ENCODE measurements at places on chromosomes 12 and 14.

- DNase-seq, result peak; percentile 82
These were observed 37.7 kb upstream of the SFSWAP start for GRCh38 chr12:131672941-131673887.

GRCh38 chr12:122827258-122827657 is 8.0 kb upstream of the HIP1R start:
- DNase-seq, result no peak

DNA sequence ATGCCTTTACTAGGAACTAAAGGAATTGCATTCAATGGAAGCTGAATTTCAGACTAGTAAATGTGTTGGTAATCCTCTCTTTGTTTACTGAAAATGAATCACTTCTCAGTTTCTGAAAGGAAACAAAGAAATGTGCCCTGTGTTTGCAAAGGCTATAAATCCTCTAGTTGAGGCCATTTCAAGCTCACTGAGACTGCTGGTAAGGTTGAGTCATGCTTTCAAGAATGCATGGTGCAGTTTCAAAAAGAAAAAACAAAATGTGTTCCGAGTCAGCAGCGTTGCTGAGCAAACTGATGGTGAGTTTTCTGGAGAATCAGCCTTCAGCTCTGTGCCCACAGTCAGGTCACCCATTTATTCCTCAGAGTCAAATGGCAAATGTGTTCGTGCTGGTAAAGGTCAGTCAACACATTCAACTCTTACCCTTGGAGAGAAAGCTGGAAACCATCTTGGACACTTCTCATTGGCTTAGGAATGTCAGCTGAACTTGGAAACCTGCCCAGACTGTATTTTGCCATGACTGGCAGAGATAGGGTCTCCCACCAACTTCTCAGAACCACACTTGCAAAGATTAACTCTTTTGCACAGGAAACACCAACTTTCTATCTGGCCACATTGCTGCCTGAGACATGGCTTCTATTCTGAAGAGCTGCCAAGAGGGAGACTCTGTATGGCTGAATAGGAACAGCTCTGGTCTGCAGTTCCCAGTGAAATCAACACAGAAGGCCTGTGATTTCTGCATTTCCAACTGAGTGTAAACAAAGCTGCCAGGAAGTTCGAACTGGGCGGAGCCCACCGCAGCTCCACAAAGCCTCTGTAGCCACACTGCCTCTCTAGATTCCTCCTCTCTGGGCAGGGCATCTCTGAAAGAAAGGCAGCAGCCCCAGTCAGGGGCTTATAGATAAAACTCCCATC is 484.4 kb downstream of the ATP23 start:
- peak; percentile 19 for DNase-seq

DNA sequence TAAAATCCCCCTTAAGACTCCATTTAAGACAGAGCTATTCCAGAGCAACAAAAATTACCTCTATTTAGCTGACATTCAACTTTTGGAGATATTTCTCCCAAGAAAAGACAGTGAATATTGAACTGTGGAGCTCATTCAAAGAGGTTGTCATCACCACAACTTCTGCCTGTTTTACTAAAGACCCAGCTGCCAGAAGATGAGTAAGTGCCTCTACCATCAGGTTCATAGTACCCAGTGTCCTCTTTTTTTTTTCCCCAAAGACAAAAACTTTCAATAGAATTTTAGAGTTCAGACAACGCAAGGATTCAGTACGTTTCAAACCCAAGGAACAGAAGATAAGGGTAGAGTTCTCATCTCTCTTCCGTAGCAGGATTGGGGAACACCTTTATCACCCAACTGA is 461.3 kb downstream of the BCAT1 start:
- DNase-seq, result no peak

DNA sequence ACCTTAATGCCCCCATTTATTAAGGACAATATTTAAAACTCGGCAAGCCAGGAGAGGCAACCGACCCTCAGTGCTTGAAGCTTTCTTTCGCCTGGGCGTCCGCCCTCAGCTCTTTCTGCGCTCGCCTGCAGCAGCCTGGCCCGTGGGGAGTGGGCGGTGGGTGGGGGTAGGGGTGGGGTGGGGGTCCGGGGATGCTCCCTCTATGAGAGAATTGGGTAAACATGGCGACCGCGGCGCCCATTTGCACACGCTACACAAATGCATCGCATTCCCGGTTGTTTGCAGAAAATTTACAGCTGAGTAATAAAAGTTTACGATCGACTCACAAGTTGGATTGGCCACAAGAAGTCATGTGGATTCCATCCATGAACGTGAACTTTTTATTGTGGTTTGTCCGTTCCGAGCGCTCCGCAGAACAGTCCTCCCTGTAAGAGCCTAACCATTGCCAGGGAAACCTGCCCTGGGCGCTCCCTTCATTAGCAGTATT is 7.7 kb downstream of the HOXC8 start:
- no peak for DNase-seq

DNA sequence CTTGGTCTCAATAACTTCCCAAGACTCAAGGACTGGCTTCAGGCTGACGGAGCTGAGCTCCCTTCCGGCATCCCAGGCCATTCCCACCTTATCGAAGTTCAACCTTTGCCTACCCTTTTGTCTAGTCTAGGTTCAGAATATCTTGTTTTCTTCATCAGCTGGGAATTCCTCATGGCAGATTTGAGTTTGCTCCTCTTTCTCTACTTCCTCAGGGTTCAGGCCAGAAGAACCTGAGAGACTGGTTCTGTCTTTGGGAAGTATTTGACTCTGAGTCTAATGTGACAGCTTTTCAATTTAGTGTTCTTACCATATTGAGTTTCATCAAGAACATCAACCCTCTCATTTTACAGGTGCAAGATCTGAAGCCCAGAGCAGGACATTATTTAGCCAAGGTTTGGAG is 2.1 kb downstream of the BIN2 start:
- no peak for DNase-seq

DNA sequence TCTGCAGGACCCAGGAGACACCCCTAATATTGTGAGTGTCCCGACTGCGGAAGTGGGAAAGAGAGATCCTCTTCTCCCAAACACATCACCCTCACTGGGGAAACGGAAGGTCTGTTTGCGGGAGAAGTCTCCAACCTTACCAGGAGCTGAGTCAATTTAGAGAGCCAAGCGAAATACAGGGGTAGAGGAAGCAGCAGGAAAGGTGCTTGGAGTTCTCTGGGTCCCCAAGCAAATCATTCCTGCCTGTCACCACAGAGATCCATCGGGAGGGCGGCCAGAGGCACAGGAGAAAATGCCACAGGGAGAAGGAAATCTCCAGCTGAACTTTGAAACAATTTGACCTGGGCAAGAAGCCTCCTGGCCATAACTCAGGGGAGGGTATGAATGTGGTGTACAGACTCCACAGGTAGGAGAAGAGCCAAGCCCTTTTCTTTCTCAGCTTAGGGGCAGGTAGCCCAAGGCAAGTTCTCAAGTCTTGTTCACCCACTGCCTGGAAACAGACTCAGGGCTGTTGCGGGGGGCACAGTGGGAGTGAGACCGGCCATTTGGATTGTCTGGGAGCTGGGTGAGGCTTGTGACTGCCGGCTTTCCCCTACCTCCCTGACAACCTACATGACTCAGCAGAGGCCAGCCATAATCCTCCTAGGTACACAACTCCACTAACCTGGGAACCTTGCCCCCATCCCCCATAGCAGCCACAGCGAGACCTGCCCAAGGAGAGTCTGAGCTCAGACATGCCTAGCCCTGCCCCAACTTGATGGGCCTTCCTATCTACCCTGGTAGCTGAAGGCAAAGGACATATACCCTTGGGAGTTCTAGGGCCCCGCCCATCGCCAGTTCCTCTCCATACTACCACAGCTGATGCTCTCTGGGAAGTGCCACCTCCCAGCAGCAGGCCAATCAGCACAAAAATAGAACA is 211.9 kb upstream of the ARHGAP5 start:
- no peak for DNase-seq

GRCh38 chr12:78249578-78249977 is 418.9 kb downstream of the NAV3 start:
- no peak for DNase-seq

DNA sequence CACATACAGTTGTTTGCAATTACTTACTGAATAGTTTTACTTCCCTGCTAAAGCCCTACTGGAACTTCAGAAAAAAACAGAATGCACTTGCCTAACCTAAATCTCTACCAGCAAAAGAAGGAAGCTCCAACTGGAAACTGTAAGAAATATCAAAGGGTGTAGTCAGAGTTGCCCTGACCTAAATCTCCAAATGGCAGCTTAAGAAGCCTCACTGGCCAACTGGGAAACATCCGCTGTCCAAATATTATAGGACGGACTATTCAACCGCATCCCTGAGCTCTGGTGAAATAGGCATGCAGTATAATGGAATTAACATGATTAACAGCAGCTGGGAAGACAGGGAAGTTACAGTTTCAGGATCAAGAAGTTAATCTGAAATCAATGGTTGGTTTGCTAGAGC is 24.3 kb downstream of the ANAPC7 start:
- DNase-seq, result peak; percentile 37

Data from suppressor macrophage (primary cell).